ENCODE measurements at places on chromosomes 11 and 22.

- DNase-seq: no peak
Measured at GRCh38 chr11:67514116-67514515, 6.2 kb upstream of the CDK2AP2 start.

GRCh38 chr22:44188316-44188715, 7.6 kb downstream of the PARVG start:
- DNase-seq: no peak

GRCh38 chr11:86435711-86436110, 61.0 kb downstream of the CCDC81 start:
- no peak for DNase-seq

DNA sequence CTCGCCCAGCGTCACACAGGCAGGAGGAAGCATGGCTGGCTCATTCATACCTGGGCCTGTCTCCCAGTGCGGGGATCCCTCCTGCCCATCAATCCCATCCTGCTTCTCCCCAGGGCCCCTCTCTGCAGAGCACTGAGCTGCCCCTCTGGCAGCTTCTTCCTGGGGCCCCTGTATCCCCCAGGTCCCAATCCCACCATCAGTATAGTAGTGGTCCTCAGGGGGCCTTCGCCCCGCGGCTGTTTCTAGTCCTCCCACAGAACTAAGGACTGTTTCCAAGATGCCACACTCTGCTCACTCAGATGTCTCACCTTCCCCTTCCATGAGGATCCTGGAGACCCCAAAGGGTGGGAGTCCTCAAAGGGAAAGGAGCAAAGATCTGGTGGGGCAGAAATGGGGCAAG, 97.6 kb downstream of the PDE2A start:
- no peak for DNase-seq

DNA sequence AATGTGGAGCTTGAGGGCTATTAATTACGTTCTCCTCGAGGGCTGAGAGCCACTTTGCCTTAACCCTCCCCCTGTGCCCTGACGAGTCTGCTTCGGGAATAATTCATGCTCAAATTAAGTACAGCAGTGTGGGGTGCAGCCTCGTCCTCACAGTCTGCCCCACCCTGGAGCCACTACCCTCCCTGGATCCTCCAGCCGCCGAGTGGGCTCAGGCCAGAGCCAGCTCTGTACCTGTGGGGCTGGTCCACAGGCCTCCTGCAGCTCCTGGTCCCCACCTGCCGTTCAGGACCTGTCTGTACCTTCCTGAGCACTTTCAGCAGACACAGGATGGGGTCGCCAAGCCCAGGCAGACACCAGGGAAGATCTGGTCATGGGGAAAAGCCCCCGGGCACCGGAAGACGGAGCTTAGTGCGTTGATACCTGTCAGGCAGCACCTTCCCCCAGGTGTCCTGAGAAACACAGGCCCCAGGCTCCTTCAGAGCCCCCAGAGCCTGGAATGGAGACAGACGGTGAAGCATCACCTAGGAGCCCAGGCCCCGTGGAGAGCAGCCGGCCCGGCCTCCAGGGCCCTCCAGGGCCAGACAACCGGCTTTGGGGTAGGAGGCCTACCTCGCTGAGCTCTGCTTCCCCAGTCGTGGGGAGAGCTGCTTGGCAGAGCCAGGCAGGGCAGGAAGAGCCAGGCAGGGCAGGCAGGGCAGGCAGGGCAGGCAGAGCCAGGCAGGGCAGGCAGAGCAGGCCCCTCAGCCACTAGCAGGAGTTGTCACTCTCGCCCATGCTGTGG, 9.7 kb downstream of the TSPAN32 start:
- no peak for DNase-seq

GRCh38 chr22:28983788-28984441, 77.7 kb downstream of the C22orf31 start:
- no peak for DNase-seq

GRCh38 chr11:44853666-44854065, 97.0 kb downstream of the TP53I11 start:
- DNase-seq: no peak

- no peak for DNase-seq
Measured at GRCh38 chr11:46625406-46625805, 8.1 kb downstream of the ATG13 start.

GRCh38 chr22:38867124-38867455, 4.9 kb downstream of the CBX6 start:
- no peak for DNase-seq

DNA sequence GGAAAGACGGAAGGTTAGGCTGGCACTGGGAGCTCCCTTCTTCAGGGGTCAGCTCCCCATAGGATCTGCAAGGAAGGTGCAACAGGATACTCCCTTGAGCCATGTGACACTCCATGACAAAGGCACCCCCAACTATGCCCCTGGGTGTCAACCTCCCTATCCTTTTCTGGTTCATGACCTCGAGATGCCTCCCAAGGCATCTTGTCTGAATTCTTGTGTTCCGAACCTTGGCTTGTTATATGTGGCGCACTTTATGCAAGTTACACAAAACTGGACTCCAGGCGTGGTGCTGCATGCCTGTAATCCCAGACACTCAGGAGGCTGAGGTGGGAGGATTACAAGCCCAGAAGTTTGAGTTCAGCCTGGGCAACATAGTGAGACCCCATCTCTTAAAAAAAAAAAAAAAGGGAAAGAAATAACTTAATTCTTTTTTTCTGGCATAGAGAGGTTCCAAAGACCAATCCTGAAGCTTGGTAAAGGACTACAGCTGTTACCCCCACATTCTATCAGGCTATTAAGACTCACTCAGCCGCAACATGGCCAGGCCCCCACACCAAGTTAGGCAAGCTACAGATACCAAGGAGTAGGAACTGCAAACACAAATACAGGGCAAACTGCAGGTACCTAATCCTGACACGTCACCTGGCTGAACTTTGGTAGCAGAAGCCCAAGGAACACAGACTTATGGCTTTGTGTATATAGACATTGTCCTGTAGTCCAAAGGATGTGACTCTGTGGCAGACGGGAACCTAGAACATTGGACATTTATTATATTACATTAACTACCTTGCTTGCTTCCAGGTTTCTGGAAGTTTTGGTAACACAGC, 1.4 kb downstream of the C11orf24 start:
- DNase-seq: no peak

- DNase-seq: no peak
Measured at GRCh38 chr22:22003233-22003632, 20.6 kb upstream of the TOP3B start.

DNA sequence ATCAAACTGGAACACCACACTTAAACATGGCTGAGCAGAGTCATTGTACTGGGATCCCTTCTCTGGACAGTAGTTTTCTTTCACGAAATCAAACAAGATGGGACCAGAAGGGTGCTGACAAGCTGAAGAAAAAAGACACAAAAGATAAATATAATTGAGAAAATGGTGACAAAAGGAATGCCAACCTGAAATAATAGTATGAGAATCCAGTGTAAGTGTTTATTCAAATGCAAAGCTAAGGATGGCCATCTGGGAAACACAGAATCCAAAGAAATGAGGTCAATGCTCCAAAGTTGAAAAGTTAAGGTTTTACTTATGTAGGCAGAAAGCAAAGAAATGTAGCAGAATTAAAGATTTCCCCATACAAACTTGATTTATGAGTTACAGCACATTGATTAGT, 5.3 kb upstream of the OR52E5 start:
- DNase-seq: no peak

GRCh38 chr22:29302402-29302680, 4.1 kb upstream of the GAS2L1 start:
- DNase-seq: no peak

- DNase-seq: no peak
Measured at GRCh38 chr11:126647735-126648134, 292.2 kb downstream of the ST3GAL4 start.

- DNase-seq: no peak
Measured at GRCh38 chr11:78893996-78894395, 319.3 kb upstream of the NARS2 start.

DNA sequence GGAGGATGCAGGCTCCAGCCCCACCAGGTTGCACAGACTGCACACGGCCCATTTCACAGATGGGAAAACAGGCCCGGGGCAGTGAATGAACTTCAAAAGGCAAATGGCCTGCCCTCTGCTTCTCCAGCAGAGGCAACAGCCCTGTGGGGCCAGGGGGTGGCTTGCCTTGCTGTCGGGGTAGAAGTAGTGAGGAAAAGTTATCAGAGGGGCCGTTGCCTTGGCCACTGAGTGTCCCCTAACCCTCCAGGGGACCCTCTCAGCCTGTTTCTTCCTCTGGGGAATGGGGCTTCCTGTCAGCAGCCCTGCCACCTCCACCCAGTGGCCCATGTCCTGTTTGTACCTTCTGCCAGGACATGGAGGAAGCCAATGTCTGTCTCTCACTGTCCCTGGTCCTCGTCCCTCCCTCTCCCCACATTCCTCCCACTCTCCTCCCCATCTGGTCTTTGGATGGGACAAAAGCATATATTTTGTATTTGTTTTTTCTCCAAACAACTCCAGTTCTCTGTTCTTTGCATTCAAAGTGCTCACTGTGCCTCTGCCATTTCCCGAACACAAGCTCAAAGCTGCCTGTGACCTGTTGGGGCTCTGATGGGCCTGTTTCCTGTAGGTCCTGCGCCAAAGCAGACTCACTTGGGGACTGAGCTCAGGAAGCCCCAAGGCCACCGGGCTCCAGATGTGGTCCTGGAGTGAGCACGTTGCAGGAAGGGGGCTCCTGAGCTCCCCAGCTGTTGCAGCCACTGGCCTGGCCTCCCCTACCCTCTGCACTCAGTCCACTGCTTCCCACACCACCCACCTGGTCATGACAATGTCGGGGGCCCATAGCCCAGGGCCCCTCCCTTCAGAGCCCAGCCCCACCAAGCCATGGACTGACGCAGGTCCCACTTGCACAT, 9.5 kb downstream of the MAP4K2 start:
- no peak for DNase-seq

DNA sequence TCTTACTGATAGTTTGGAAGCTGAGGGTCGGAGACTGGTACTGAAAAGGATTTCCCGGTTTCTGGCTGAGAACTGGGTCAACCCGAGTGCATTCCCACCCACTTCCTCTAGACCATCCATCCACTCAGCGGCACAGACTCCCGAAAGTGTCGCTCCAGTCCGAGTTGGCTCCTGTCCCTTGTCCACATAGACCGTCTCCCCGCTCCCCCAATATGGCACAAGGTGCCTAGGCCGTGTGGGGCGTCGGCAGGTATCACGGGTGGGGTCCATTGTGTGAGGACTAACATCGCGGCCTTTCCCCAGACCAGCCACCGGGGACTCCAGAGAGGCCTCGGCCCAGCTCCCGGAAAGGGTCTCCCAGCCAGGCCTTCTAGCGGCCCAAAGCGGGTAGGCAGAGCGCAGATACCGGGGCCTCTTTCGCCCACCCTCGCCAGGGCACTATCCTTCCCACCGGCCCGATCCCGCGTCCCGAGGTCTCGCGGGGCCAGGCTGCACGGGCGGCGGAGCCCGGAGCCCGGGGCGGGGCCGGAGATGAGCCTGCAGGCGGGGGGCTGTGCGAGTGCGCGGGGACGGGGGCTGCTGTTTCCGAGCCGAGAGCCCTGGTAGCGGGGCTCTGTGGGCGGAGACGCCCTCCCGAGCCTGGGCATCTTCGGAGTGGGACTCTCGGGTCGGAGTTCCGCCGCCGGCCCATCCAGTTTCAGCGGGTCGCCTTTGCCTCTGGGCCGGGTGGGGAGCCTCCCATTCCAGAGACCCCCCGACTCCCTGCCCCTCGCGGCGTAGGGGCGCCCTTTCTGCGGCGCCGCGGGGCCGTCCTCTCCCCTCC, 21.1 kb downstream of the SERPINH1 start:
- DNase-seq: peak; percentile 62

DNA sequence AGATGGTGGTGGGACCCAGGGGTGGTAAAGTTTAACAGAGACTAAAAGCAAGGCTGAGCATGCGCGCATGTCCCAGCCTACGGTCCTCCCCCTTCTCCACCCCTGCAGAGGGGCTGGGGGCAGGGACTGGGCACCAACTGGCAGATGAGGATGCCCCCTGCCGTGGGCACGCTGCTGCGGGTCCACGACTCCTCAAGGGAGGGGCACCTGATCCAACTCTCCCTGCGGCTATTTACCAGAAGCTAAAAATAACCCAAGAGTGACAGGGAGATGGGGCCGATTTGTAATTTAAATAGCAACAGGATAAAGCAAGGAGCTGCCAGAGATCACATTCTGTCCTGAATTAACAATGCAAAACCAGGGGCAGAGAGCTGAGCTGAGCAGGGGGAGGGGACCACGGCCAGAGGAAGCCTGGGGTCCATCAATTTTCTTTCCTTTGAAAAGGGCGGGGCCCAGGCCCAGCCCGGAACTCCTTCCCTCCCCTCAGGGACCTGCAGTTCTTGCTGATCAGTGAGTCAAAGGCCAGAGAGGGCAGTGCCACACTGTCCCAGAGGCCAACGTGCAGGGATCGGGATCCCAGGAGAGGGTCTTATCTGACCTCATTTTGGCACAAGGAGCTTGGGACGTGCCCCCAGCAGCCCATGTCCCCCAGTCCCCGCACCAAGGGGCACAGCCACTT, 8.1 kb upstream of the DGKZ start:
- DNase-seq: peak; percentile 34

GRCh38 chr11:66020618-66021357, 5.5 kb downstream of the CATSPER1 start:
- DNase-seq: no peak

- no peak for DNase-seq
Measured at GRCh38 chr22:42994276-42994916, 20.6 kb downstream of the PACSIN2 start.

- DNase-seq: no peak
Measured at GRCh38 chr11:83827940-83828554, 541.9 kb upstream of the CCDC90B start.

GRCh38 chr22:26050079-26050478, 119.2 kb upstream of the SEZ6L start:
- DNase-seq: no peak

- no peak for DNase-seq
Measured at GRCh38 chr22:35883031-35883620, 145.5 kb downstream of the RBFOX2 start.

DNA sequence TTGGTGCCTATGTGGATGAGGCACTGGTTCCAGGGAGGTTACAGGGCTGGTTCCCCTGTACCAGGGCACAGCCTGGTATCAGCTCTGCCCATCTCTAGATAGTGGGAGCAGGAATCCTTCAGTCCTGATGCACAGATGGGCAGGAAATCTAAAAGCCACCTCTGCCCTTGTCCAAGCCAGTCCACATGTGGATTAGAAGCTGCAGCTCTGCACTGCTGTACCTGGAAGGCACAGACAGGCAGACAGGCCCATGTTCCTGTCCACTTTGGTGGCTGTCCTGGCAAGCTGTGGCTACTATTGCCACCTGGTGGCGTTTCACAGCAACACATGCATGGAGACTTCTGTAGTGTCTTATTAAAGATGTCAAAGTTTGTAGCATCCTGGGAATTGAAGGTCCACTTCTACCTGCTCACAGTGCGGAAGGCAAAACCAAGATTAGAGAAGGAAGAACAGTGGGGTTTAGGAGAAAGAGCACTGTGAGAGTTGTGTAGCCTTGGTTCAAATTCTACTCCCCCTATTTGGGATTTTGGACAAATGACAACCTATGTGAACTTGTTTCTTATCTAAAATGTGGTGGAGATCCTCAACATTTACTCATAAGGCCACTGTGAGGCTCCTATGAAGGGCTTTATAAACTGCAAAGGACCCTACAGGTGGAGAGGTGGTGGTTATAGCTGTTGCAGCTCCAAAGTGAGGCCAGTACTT, 30.1 kb downstream of the NAV2 start:
- peak; percentile 24 for DNase-seq

GRCh38 chr22:27783436-27784119, 18.0 kb downstream of the MN1 start:
- no peak for DNase-seq

Data from nucleus accumbens (tissue), 56 donors.